ENCODE measurements at places on chromosomes 3 and 15.

DNA sequence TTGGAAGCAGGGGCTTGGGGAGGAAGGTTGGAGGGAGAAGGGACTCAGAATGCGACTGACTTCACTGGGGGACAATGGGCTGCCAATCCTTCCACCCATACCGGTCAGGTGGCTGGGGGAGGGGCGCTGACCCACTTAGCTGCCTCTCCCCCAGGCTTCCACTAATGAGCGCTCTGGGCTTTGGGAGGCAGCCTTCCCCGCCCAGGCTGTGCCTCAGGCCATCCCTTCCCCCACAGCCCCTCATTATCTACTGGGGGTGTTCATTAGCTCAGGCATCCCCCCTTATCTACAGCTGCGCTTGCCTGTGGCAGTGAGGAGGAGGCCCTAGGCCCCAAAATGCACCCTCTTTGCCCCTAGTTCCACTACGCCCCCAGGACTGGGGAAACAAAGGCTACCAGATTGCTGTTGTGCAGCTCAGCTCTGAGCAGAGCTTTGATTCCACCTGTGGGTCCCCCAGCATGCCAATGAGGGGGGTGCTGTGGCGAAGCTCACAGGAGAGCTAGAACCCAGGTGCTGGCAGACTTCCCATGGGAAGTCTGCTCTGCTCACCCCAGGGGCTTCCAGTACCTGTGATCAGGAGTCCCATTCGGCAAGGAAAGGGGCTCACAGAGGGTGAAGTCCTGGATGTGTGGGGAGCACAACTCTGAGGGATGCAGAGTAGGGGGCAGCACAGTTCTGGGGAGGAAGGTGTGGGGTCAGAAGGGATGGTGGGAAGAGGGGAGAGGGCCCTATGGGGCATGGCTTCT, 29.4 kb upstream of the SEMA3F start:
- no peak for DNase-seq

GRCh38 chr3:146166415-146166821, 5.4 kb upstream of the PLOD2 start:
- DNase-seq, result no peak

GRCh38 chr3:136546720-136547119, 205.5 kb downstream of the STAG1 start:
- DNase-seq, result no peak

DNA sequence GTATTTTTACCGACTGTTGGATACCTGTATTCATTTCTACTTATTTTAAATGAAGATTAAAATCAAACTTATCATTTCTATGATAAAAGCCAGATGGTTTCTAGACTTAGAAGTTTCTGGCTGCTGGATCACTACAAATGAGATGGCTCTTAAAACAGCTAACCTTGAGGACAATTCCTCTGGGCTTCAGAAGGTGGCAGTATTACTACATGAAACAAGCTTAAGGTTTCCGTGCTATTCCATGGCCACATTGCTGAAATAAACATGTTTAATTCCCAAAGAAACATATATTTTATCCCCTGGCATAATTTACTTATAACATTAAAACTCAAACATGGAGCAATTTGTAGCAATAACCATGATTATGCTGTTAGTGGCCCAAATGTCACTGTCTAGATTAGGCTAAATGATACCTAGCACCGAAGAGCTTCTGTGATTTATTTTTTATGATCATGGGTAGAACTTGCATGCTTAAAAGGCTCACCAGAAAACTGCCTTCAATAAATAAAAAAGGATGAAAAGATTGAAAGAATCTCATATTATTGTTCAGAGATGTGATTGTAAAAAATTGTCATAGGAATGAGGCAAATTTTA, 204.0 kb upstream of the NANOGP8 start:
- DNase-seq, result no peak

DNA sequence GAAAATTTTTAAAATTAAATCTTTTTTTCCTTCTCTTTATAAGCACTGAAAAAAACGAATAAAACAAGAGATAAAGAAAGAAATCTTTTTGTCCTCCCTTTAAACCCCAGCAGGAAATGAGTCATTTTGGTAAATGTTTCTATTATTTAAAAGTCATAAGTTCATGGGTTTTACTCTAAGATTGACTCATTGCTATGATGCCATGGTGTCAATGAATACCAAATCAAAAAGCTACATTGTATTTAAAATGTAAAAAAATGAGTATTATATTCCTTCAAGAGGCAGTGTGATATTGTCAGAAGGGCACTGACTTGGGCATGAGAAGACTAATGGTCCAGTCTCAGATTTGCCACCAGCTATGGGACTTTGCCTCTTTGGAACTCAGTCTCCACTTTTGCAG, 303.4 kb upstream of the DNAJC19 start:
- DNase-seq, result no peak

DNA sequence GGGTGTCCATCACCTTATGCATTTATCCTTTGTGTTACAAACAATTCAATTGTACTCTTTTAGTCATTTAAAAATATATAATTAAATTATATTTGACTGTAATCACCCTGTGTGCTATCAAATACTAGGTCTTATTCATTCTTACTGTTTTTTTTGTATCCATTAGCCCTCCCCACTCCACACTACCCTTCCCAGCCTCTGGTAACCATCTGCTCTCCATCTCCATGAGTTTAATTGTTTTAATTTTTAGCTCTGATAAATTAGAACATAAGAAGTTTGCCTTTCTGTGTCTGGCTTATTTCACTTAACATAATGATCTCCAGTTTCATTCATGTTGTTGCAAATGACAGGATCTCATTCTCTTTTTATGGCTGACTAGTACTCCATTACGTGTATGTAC, 16.8 kb downstream of the C3orf20 start:
- no peak for DNase-seq

DNA sequence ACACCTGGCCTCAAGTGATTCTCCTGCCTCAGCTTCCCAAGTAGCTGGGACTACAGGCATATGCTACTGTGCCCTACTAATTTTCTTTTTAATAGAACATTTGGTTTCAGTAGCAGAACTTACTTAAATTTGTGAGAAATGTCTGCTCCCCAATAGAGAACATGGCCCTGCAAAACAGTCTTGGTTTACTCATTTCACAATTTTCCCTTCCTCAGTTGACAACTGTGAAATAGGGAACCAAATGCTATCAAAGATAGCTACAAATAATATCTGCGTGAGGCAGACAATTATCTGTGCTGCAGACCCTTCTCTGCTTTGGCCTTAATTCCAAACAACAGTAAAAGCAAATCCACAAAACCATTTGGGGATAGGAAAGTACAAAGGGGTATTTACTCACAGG, 22.6 kb downstream of the METTL6 start:
- DNase-seq, result no peak

GRCh38 chr3:142151240-142151639, 1.9 kb upstream of the TFDP2 start:
- no peak for DNase-seq

GRCh38 chr3:12198301-12198700, 39.6 kb upstream of the TIMP4 start:
- no peak for DNase-seq

DNA sequence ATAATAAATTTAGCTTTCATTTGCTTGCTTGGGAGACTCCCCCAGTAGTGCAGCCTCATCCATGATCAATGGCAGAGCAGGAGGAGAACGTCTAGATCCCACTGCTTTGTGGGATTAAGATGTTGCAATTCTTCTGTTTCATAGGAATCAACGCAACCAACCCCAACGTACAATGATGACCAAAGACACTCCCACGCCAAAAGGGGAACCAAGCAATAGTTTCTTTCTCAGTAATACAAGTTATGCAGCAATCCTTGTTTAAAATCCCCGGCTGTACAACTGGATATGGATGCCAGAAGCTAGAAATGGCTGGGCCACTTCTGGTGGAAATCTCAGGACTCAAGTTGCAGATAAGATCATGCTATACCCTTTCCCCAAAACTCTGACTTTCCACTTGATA, 411.2 kb downstream of the VPS13C start:
- DNase-seq, result no peak

GRCh38 chr3:46097691-46098241, 70.5 kb upstream of the XCR1 start:
- DNase-seq, result no peak

GRCh38 chr3:193708270-193708669, 115.3 kb downstream of the OPA1 start:
- no peak for DNase-seq

- peak; percentile 18 for DNase-seq
Observed at GRCh38 chr15:52559575-52559974, 9.3 kb downstream of the ARPP19 start.

DNA sequence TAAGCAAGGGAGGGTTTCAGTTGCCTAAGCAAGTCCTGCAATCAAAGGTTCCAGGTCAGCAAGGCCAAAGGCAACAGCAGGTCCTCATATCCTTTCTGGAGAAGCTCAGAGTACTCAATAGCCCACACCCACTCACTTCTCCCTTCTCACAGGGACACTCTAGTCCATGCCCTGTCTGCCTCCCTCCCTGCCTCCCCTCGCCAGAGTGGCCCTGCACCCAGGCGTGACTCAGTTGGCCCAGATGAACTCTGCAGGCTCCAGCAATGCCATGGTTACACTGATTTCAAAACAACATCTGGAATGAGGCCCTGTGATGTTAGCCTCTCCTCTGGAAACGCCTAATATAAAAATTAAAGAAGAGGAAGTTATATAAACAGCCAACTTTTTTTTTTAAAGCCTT, 32.9 kb downstream of the IL16 start:
- no peak for DNase-seq

GRCh38 chr3:164515256-164515655, 563.0 kb downstream of the SI start:
- no peak for DNase-seq

GRCh38 chr3:116037954-116038911, 407.1 kb downstream of the LSAMP start:
- no peak for DNase-seq

GRCh38 chr15:80202016-80202315, 49.2 kb downstream of the FAH start:
- DNase-seq, result no peak

DNA sequence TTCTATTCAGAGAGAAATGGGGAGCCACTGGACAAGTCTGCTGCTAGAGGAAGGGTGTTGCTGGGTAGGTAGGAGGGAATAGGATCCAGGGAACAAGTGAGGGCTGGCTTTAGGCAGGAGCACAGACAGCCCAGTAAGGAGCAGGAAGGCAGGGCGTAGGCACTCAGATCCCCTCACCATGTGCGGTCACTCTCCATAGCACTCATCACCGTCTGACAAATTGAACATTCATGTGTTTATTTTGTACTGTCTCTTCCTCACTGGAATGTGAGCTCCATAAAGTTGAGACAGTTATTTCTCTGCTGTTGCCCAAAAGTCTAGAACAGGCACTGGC, 24.2 kb upstream of the LRRC34 start:
- DNase-seq, result no peak

DNA sequence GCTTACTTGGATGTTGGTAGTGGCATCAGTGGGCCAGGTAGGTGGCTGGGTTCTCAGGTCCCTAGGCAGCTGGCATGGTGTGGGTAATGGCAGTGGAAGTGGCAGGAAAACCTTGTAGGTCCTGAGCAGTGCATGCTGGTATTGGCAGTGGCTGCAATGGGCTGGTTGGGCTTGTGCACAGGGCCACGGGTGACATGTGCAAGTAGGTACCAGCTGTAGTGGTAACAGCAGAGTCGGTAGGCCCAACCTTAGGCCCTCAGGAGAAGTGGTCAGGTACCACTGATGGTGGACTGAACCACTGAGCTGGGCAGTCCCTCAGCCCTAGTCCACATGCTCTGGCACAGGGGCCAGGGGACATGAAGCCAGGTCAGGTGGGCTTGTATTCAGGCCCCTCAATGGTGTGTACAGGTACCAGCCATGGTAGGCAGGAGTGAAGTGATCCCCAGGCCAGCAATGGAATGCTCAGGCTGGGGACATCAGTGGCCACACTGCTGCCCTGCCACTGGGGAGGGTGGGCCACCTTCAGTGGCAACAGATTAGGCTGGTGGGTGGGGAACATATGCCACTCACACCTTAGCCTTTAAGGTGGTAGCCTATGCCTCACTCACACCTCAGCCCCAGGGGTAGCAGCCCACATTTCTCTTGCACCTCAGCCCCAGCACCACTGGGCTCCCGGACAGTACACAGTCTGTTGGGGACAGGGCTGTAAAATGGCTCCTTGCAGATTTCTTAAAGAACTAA, 118.1 kb downstream of the LRRK1 start:
- no peak for DNase-seq

Data from stimulated activated CD4-positive, alpha-beta T cell treated with anti-CD3 and anti-CD28 coated beads, Interleukin-15, amount 100 ng/mL, for 1 hour (primary cell).